ENCODE measurements at places on chromosomes 16 and 17.

GRCh38 chr16:65057184-65057583 is 64.7 kb downstream of the CDH11 start:
- DNase-seq: no peak

GRCh38 chr17:75345514-75346167 is 56.4 kb upstream of the SLC25A19 start:
- peak; percentile 63 for DNase-seq

DNA sequence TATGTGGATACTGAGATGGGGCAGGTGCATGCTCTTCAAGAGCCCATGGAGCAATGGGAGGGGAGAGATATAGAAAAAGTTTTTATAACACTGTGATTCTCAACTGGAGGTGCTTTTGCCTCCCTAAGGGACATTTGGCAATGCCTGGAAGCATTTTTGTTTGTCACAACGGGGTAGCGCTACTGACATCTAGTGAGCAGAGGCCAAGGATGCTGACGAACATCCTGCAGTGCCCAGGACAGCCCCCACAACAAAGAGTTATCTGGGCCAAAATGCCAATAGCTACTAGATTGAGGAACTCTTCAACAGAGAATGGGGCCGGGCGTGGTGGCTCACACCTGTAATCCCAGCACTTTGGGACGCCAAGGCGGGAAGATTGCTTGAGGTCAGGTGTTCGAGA is 67.2 kb upstream of the CLEC3A start:
- DNase-seq: no peak

DNA sequence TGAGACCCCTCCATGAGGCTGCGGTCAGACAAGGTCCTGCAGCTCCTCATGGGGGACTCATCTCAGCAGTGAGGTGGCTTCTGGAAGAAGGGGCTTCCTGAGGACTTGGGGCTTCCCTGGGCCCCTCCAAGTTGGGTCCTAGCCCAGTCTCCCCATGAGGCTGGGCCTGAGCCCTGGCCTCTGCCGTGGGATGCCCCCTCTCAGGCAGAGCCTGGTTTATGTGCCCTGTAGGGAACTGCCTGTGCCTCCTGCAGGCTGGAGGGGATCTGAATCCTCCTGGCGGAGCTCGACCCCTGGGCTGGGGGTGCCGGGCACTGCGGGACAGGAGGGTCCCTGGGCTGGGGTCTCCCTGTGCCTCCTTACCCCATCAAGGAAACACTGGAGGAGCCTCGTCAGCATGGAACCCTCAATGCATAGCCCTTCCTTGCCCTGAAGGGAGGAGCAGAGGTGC is 45.8 kb downstream of the TNFRSF13B start:
- no peak for DNase-seq

DNA sequence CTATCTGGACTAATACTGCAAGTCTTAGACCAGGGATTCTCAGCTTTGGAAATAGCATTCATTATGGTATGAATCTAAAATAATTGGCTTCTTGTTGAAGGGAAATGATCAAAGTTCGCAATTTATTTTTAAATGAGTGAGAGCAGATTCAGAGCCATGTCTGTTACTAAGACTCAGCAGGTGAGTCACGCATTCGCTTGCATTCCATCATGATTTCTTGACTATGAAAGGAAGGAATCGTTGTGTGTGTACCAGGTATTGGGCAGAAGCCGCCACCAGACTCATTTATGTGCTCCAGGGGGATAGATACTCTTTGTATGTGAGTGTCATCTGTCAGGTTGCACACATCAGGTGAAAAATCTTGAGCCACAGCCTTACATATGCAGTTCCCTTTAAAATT is 10.8 kb downstream of the GSG1L2 start:
- DNase-seq: no peak

GRCh38 chr17:73696251-73696650 is 52.0 kb upstream of the SDK2 start:
- no peak for DNase-seq

GRCh38 chr17:53794875-53795274 is 27.9 kb upstream of the KIF2B start:
- no peak for DNase-seq

- DNase-seq: no peak
Measured at GRCh38 chr16:63650550-63650949, 1471.3 kb downstream of the CDH11 start.

- DNase-seq: no peak
Measured at GRCh38 chr17:67881083-67881482, 55.8 kb downstream of the BPTF start.

- no peak for DNase-seq
Measured at GRCh38 chr16:30802936-30803335, 15.9 kb upstream of the ZNF629 start.

- peak; percentile 47 for DNase-seq
Measured at GRCh38 chr16:31201582-31202413, 762 bp downstream of the PYCARD start.

DNA sequence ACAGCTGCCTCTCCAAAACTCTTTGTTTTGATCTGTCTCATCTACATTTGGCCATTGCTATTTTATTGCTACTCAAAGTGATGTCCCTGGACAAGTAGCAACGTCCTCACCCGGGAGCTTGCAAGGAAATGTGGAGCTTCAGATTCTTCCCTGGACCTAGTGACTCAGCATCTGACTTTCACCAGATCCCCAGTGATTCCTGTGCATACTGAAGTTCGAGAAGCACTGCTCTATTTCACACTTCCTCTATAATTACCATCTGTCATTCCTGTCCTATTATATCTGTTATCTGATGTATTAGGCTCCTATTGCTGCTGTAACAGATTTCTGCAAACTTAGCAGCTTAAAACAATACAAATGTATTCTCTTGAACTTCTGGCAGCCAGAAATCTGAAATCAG is 28.5 kb upstream of the VAT1L start:
- DNase-seq: no peak

DNA sequence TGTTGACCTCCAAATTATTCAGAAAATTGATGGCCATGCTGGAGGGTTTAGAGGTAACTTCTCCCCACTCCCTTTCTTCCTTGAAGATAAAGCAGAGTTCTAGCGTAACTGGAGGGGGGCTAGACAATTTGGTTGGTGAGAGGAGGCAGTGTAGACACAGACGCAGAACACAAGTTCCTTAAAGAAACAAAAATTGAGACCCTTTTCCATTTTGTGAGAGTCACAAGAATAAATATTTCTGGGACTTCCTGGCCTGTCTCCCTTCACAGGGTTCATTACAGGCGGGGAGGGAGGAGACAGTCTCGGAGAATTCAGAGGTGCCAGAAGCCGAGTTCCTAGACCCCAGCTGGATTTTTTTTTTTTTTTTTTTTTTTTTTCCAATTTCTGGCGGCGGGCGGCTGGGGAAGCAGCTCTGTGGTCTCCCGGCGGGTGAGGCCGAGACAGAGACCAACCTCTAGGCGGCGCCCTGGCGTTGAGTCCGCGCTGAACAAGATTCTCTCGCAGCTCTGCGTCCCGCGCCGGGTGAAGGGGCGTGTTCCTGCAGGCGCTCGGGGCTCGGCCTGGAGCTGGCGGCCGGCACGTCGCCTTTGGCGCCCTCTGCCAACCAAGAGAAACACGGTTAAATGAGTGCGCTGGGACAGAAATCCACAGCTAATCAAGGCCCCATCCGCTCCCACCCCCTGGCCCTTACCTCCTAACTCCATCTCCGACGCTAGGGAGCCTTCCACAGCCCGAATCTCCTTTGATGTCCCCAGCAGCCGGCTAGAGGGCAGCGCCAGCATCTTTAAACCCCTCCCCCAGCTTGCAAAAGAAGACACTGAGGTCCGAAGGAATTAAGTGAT is 10.2 kb upstream of the HOXB9 start:
- peak; percentile 85 for DNase-seq

- no peak for DNase-seq
Measured at GRCh38 chr16:85838876-85839585, 39.5 kb downstream of the COX4I1 start.

DNA sequence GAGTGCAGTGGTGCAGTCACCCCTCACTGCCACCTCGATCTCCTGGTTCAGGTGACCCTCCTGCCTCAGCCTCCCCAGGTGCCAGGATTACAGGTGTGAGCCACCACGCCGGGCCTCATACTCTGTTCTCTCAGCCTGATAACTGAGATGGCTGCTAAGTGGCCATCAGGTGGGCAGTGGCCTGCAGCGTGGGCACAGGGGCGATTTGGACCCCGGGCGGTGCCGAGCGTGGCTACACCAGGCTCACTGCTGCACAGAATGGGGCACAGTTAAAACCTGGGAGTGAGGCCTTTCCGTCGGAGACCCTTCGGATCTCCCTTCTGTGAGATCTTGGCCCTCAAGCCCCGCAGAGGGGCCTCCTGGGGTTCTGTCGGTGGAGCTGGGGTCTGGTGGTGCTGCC is 11.5 kb downstream of the CACNA1H start:
- DNase-seq: no peak

- DNase-seq: peak; percentile 93
Measured at GRCh38 chr17:75113798-75114551, 4.2 kb downstream of the ARMC7 start.

Measured in activated CD4-positive, alpha-beta memory T cell treated with anti-CD3 and anti-CD28 coated beads for 36 hours (primary cell).